ENCODE measurements at places on chromosomes 7 and 10. TPM values are rescaled to one million over a fixed set of nuclear protein-coding genes. Genes with fewer than 3 reads are reported as not detected.

Gene ANK3
- total RNA-seq, result 3.2 TPM

Gene LLCFC1
- total RNA-seq, result not detected

Gene MMP21
- total RNA-seq, result not detected

Gene TES
- 39.1 TPM for total RNA-seq

Gene TEX36
- total RNA-seq, result not detected

Gene LGI1
- not detected for total RNA-seq

Gene C7orf57
- total RNA-seq, result not detected

Measured in bronchial smooth muscle cell (primary cell).